ENCODE measurements at places on chromosomes 16 and 17. TPM values are rescaled to one million over a fixed set of nuclear protein-coding genes. Genes with fewer than 3 reads are reported as not detected.
A peak's percentile ranks its signal among the peaks of the same experiment; 100 is the strongest.

PLLP gene
- total RNA-seq: 1.2 TPM

SPDYE4 gene
- not detected for total RNA-seq

DNA sequence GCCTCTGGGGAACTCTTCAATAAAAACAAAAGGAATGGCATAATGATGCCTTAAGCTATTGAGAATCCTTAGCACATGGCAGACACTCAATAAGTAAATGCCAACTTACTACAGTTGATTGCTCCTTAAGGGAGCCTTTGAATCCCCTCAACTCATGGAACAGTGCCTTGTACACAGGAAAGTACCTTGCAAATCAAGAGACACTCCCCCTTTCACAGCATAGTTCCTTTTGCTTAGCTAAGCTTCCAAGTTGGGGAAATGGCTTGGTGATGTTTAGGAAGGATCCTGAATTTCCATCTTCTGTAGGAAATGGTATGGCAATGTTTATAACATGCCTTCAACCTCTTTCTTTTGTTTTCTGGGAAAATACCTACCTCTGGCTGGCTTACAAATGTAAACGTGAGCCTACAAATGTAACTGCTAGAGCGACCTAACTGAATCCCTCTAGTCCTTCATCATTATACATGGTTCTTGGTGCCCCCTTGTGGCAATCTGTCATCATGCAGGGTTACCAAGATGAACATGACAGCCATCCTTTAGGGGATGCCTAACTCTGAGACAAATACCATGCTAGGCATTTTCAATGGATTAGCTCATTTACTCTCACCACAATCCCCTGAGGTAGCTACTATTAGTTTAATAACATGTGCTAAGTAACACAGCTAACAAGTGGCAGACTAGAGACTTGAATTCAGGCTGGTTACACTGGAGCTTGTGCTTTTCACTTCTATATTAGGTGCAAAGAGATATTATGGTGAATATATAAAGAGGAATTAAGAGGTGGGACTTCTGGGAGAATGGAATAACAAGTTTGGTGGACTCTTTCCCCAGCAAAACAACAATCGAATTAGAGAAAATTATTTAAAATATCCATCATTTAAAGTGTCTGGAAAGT, 65.0 kb downstream of the MMD start:
- DNase-seq: peak; percentile 12

GRCh38 chr16:88688013-88688778, 1.9 kb upstream of the SNAI3 start:
- peak; percentile 80 for DNase-seq

GRCh38 chr16:23466162-23466885, 13.3 kb upstream of the COG7 start:
- DNase-seq: no peak

DNA sequence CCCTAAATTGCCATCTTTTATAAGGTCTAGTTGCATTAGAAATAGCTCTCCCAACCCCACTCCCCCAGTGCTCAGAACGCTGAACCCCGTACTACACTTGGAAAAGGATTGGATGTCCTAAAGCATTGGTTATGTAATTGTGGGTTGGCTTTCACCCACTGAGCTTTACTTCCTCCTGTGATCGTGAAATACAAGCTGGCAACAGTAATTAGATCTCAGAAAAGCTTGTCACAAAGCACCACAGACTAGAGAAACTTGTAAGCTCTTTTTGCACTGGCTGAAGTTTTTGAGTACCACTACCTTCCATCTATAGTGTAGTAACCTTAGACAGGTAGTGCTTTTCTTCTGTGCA, 54.4 kb downstream of the SIAH1 start:
- DNase-seq: no peak

- no peak for DNase-seq
Observed at GRCh38 chr16:77679901-77680300, 42.4 kb upstream of the NUDT7 start.

All from gastrocnemius medialis (tissue), 4 donors.